ENCODE measurements at places on chromosomes 3 and 15. TPM values are rescaled to one million over a fixed set of nuclear protein-coding genes. Genes with fewer than 3 reads are reported as not detected.

GRCh38 chr15:38557921-38558320 is 6.7 kb downstream of the RASGRP1 start:
- no peak for DNase-seq

- no peak for DNase-seq
These were observed 18.7 kb downstream of the TNFAIP8L3 start for GRCh38 chr15:51075826-51076523.

TRPC1 gene
- total RNA-seq, result 12.2 TPM

- DNase-seq, result no peak
These were observed 401.7 kb downstream of the TBC1D5 start for GRCh38 chr3:17340693-17341092.

- no peak for DNase-seq
These were observed 10.2 kb downstream of the ZIC4 start for GRCh38 chr3:147395899-147396711.

- no peak for DNase-seq
These were observed 141.2 kb downstream of the GMNC start for GRCh38 chr3:190721330-190721729.

- no peak for DNase-seq
These were observed 347.4 kb upstream of the PPP2R3A start for GRCh38 chr3:135618123-135618522.

REC114 gene
- not detected for total RNA-seq

C3orf38 gene
- total RNA-seq, result 14.4 TPM

All from NCI-H460 (cell line).